ENCODE measurements at places on chromosomes 2 and 18. TPM values are rescaled to one million over a fixed set of nuclear protein-coding genes. Genes with fewer than 3 reads are reported as not detected.

The RAB27B gene
- total RNA-seq: 0.11 TPM

The BIRC6 gene
- 121 TPM for total RNA-seq

- DNase-seq: no peak
These were observed 38.4 kb downstream of the NPPC start for GRCh38 chr2:231887756-231888155.

DNA sequence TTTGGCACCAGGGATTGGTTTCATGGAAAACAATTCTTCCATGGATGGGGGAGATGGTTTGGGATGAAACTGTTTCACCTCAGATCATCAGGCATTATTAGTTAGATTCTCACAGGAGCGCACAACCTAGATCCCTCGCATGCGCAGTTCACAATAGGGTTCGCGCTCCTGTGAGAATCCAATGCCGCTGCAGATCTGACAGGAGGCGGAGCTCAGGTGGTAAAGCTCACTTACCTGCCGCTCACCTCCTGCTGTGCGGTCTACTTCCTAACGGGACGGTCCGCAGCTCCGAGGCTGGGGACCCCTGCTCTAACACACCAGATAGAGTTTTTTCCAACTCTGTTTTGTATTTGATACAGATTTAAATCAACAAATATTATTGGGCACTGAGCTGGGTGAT is 286.5 kb downstream of the MTX2 start:
- no peak for DNase-seq

- no peak for DNase-seq
These were observed 64.2 kb downstream of the VRK2 start for GRCh38 chr2:58110765-58111164.
